Liver (tissue), 10 donors: ENCODE measurements at places on chromosomes 12 and 14.

DNA sequence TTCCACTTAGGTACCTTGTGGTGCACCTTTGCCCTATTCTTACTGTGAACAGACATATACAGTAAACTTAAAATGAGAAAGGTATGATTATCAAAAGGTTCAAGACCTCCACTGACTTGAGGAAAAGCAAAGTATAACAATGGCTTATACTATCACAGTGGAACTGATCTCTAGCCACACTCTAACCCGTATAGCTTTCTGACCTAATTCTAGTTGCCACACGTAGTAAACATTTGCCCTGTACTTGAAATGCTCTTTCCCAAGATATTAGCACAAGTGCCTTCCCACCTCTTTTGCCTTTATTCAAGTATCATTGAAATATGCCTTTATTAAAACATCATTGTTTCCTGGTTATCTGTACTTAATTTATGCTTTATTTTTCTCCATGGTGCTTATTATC is 250.4 kb upstream of the PPFIA2 start:
- DNase-seq = no peak

GRCh38 chr14:64715146-64715627 is 11.0 kb downstream of the PLEKHG3 start:
- no peak for DNase-seq

DNA sequence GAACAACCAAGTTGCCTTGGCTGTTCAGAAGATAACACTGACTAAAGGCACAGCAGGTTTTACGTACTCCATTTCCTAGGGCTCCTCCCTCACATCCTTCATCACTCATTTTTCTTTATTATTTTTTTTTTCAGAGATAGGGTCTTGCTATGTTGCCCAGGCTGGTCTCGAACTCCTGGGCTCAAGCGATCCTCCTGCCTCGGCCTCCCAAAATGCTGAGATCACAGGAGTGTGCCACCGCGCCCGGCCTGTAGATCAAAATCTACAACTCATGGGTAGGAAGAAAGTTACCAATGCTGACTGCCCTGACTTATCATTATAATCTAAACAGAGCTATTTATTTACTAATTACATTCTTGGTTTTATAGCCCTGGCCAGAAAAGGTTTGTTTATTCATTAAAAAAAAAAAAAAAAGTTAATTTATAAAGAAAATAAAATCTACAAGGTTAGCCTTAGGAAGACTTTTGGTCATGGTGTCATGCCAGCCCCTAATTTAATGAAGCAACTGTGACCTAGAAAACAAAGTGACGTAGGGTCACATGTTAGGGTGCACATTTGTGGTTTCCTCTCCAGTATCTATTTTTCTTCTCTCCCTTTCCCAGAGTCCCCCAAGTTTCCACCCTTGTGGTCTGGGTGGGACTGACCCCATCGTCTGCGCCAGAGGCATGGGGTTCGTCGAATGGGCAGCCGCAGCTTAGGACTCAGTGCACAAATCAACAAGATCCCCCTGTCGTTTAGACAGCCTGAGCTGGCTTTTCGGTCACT is 19.0 kb upstream of the FOXN3 start:
- DNase-seq = no peak

GRCh38 chr12:118307069-118307954 is 65.4 kb downstream of the TAOK3 start:
- no peak for DNase-seq

- no peak for DNase-seq
Observed at GRCh38 chr14:67423424-67423823, 11.5 kb upstream of the PLEK2 start.

GRCh38 chr12:20189767-20190166 is 178.6 kb upstream of the PDE3A start:
- DNase-seq = no peak

- DNase-seq = no peak
Observed at GRCh38 chr14:62146030-62146429, 383.8 kb downstream of the SNAPC1 start.

DNA sequence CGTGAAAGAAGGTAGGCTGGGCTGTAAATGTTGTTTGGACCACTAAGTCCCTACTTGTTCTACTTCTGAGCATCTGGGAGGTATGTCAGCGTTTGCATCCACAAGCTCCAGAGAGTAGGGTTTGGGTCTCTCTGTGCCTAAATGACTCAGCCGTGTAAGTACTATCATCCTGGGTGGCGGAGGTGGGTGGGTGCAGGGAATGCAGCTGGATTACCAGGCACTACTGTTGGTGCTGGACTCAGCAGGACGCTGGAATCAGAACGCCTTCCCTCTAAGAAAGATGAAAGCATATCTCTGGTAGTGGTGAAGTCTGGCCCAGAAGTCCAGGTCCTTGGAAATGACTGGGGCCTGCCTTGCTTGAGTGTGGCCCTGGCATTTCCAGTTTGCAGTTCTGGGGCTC is 289.7 kb downstream of the PCNX1 start:
- no peak for DNase-seq

GRCh38 chr14:46550836-46551235 is 100.7 kb downstream of the RPL10L start:
- DNase-seq = no peak

- DNase-seq = no peak
Observed at GRCh38 chr14:39442293-39442692, 10.1 kb upstream of the FBXO33 start.

DNA sequence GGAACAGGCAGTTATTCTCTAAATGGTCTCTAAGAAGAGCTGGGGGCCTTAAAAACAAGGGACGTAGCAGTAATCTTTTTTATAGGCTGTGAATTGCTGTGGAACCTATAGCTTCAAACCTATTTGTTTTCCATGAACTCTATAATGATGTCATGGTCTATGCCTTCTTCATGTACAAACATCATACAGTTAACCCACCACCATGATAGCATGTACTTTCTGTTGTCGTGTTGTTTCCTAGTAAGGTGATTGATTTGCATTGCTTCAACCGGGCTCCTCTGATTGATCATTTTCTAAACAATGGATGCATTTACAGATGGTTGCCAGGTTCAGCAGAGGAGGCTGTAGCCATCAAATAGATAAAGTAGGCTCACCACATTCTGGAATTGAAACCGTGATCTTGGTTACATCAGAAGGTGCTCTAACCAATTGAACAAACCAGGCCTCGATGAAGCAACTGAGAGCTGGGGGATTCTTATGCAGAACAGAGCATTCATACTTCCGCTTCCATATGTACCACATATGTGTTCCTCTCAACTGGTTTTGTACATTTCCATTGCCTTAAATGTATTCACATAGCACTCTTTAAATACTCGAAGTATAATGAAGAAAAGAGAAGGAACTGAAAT is 25.6 kb upstream of the PCNX1 start:
- no peak for DNase-seq

- no peak for DNase-seq
Observed at GRCh38 chr12:77433799-77434198, 368.4 kb upstream of the E2F7 start.

GRCh38 chr12:94498073-94498472 is 38.4 kb upstream of the CEP83 start:
- no peak for DNase-seq

GRCh38 chr14:50335989-50336824 is 24.1 kb downstream of the DMAC2L start:
- no peak for DNase-seq

GRCh38 chr14:104797115-104798044 is 1.8 kb upstream of the AKT1 start:
- no peak for DNase-seq
